ENCODE measurements at places on chromosomes 5 and 9.

DNA sequence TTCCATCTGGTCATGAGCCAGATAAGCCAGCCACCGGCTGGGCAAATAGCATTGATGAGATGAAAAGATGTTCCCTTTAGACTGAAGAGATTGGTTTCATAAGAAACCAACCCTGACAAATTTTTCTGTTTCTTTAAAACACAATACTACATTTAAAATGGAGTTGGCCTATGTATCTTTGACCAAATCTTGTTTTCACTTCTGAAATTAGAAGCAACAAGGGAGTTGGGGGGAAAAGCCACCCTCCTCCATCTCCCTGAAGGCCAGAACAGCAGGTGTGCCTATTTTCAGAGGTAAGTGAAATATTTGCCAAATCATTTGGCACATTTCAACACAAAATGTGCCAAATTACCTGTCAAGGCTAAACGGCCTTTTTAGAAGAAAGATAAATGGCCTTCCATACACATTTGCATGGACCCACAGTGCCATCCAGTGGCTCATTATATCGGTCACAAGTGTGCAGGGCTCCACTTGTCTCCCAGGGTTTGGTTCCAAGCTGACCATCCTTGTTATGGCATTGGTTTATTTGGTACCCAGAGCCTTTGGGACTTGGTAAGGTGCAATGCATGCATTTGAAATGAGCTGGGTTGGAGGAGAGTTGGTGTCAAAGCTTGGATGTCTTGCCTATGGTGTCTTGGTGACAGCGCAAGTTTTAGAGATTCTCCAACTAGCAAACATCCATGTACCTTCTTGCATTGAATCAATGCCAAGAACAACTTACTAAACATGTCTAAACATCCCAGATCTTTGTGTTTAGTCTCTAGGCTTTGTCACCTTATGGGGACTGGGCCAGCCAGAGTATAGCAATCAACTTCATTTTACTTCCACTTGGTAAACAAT is 372.0 kb upstream of the KIF2A start:
- peak; percentile 44 for DNase-seq

GRCh38 chr9:90331826-90332575 is 310.6 kb downstream of the DIRAS2 start:
- peak; percentile 65 for DNase-seq

DNA sequence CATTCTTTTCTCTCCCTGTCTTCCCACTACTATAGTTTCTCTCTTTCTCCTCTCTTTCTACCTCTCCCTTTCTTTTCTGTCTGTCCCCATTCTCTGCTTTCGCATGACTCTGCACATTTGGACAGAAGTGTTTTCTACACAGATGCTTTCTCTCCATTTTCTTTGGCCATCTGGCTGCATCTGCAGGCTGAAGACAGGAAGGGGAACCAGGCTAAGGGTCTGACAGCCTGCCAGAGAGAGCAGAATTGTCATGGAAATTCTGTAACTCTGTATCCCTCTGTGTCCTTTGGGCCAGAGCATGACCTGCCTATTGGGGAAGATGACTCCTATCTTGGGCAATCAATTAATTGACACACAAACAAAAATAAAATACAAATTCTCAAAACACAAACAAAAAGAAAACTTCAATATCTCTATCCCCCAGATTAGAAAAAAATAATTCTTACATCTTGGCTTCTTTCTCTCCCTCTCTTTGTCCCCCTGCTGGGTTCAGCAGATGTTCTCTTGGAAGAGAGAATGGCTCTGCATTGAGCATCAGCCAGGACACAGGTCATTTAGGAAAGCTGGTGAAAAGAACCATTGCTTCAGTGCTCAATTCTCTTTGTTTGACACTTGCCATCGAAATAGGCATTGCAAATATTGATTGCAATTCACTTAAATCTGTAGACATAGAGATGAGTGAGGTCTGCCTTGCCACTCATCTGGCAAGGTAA is 415.9 kb upstream of the KLF4 start:
- no peak for DNase-seq

DNA sequence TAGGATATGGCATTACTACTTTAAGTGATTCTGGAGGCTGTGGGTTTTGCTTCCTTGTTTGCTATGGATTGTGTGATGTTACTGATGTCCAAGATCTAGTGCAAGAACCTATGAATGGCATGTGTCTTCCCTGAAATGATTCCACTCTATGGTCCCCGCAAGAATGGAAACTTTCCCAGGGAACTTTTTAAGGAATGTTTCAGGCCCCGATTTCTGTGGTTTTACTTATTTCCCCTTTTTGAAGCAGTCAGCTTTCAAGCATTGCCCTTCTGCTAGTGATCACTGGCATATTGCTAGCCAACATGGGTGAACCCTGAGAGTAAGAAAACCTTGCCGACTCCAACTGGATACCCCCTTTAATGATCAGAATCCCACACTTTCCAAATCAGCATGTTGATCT is 26.6 kb upstream of the CD180 start:
- no peak for DNase-seq

DNA sequence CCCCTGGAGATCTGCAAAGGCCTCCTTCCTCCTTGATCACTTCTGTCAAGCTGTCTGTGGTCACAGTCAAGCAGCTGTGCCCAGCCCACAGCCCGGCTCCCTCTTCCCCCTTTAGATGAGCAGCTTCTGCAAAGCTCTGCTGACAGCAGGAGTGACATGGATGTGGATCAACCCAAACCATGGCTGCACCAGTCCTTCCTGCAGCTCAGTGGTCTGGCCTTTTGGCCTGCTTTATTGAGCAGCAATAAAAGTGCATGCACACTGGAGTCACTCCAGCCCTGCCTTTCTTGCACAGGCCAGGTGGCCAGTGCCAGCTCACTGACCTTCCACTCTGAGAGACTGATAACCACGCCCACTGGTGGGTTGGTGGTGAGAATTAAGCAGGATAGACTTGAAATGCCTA is 91.3 kb upstream of the OTULINL start:
- no peak for DNase-seq

DNA sequence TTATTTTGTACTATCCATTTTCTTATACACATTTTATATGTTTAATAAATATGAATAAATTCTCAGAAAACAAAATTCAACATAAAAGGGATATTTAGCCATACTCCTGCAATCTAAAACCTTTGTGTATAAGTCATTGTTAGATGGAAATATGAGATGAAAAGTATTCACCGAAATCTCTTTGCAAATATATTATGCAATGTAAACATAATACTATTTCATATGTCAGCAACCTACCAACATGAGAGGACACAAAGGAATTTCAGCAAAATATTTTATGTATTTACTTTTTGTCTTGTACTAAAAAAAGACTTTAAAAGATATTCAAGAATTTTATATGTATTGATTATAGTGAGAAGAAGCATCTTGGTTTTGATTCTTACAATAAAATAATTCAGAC is 1623.4 kb downstream of the EFNA5 start:
- DNase-seq, result no peak

DNA sequence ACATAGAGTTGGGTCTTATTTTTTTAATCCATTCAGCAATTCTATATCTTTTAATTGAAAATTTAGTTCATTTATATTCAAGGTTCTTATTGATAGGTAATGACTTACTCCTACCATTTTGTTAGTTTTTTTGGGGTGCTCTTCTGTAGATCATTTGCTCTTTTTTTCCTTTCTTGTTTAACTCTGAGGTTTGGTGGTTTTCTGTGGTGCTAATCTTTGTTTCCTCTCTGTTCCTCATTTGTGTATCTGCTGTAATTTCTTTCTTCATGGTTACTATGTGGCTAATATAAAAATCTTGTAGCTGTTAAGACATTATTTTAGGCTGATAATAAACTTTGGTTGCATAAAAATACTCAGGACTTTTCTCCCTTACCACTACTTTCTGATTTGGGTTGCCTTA is 181.6 kb upstream of the DMRTA1 start:
- DNase-seq, result no peak

DNA sequence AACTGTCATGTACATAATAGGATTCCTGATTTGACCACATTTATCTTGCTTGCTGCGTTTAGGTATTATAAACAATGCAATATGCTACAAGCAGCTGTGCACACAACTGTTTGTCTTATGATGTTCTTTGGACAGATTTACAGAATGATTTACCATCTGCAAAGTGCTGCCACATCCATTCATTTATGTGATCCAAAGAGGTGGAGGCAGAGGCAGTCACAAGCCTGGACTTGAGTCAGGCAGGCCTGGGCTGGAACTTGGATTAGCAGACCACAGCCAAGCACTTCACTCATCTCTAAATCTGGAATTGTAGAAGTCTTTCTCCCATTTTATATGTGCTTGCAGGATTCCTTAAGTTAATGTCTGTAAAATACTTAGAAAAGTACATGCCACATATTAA is 149.0 kb downstream of the INSYN2B start:
- DNase-seq, result no peak

DNA sequence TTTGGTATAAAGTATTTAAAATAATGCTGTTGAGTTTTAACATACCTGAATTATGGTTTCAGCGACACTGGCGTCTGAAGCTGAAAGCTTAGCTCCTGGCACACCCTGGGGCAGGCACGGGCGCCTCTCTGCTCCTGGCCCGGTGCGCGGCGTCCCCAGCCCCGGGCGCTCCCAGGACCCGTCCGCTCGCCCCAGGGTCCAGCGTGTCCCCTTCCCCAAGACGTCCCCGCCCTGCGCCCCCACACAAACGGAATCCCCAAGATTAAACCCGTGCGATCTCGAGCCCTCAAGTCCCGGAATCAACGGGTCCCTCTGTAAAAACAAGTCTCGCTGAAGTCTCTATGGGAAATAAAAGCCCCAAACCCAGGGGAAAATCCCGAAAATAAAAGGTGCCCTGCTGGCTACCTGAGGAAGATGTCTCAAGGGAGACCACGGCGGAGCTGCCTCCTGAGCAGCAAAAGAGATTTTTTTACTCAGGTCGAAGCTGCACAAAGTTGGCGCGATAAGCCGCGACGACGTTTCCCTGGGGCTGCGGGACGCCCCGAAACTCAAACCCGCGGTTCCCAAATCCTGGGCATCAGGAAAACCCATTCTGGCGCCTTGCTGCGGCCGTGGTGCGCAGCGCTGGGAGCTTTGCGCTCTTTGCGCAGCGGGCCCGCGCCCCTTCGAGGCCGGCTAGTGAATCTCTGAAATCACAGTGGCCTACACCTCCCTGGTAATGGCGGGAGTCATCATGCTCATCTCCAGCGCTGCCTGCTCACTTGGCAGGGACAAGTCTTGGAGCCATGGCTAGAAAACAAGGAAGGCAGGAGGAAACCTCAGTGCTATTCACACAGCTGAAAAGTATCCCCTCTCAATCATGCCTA is 6.3 kb upstream of the IFNA8 start:
- peak; percentile 24 for DNase-seq

DNA sequence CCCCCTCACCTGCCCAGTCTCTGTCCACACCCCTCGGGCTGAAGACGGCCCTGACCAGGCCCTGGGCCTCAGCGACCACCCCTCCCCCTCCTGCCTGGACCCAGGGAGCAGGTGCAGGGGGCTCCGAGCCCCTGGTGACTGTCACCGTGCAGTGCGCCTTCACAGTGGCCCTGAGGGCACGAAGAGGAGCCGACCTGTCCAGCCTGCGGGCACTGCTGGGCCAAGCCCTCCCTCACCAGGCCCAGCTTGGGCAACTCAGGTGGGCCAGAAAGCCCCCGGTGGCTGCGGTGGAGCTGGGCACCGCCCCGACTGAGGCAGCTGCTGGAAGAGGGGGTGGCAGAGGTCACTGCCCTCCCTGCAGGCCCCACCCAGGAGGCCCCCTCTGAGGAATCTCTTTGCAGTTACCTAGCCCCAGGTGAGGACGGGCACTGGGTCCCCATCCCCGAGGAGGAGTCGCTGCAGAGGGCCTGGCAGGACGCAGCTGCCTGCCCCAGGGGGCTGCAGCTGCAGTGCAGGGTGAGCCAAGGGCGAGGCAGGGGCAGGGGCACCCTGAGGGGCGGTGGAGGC is 7.7 kb downstream of the ENTPD8 start:
- no peak for DNase-seq

DNA sequence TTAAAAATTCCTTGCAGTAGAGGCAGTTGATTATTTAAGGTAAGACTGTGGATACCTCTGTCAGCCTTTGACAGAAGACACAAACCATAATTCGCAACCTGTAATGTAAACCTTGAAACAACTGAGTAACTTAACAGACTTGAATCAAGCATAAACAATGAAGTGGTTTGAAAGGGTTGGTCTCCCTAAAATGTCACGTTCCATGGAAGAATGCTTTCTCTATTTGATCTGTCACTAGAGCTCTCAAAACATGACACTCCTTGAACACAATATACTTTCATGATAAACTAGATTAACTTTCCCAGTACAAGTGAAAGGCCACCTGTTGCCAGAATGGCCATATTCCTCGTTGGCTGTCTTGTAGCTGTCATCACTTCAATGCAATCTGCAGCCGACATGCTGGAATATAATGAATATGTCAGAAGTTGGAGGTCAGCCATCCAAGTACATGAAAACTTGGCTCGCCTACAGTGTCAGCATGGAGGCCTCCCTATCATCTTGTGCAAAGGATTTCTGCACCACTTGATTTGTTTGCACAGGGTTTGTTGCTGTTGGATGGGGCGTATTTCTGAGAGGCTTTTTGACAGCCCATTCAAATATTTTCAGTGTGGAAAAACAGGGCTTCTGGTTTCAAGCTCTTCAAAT is 228.0 kb downstream of the TLE4 start:
- peak; percentile 71 for DNase-seq

- no peak for DNase-seq
Observed at GRCh38 chr5:98742396-98743073, 30.9 kb upstream of the RGMB start.

GRCh38 chr5:151587796-151588555 is 3.2 kb downstream of the FAT2 start:
- no peak for DNase-seq

DNA sequence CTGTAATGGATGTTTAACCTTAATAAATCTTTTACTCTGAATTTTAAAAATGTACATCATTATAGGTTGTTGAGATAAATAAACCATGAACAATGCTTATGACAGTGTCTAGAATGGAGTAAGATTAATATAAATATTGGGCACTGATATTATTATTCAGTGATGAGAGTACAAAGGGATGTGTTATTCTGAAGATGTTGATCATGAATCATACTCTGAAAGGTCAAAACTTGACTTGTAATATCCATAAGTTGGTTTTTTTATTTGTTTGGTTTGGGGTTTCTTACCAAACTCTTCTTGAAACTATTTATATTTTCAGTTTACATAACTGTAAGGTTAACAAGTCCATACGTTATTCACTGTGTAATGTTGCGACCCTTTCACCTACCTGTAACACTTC is 163.2 kb downstream of the MPDZ start:
- no peak for DNase-seq

DNA sequence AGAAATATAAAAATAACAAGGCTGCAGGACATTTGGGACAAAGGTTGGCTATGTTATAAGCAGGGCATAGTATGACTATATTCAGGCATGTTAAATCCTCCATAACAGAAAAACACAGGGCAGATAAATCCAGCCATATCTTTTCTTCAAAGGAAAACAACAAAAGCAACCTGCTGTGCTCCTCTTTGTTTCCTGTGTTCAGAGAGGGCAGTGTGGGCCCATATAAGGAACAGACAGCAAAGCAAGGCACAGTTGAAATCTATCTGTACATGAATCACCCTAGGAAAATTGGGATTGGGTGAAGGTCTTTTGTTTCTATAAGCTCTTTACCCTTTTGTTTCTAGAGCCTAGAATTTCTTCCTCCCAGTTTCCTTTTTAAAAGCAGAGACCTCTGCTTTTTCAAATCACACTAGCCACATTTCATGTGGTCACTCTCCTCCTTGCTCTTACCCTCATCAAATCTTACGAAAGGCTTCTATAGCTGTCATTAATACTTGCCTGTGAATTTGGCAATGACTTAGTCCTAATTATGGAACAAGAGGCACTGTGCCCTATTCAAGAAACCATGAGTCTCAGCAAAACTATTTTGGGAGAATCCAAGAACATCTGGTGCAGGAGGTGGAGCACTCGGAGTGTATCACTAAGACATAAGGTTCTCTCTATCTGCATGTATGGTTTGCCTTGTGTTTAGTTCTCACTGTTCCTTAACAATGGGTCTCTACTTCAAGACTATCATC is 1.8 kb downstream of the GZMA start:
- no peak for DNase-seq

All from fibroblast of skin of right biceps (primary cell).